CD4-positive, alpha-beta memory T cell (primary cell): ENCODE measurements at places on chromosomes 13 and 19.

- no peak for DNase-seq
These were observed 17.7 kb downstream of the CEACAM8 start for GRCh38 chr19:42577016-42577415.

- DNase-seq = no peak
These were observed 41.9 kb downstream of the ZNF627 start for GRCh38 chr19:11639245-11639601.

GRCh38 chr13:39496506-39496905, 106.5 kb downstream of the LHFPL6 start:
- no peak for DNase-seq

- no peak for DNase-seq
These were observed 4.4 kb downstream of the BCAT2 start for GRCh38 chr19:48806518-48806817.

DNA sequence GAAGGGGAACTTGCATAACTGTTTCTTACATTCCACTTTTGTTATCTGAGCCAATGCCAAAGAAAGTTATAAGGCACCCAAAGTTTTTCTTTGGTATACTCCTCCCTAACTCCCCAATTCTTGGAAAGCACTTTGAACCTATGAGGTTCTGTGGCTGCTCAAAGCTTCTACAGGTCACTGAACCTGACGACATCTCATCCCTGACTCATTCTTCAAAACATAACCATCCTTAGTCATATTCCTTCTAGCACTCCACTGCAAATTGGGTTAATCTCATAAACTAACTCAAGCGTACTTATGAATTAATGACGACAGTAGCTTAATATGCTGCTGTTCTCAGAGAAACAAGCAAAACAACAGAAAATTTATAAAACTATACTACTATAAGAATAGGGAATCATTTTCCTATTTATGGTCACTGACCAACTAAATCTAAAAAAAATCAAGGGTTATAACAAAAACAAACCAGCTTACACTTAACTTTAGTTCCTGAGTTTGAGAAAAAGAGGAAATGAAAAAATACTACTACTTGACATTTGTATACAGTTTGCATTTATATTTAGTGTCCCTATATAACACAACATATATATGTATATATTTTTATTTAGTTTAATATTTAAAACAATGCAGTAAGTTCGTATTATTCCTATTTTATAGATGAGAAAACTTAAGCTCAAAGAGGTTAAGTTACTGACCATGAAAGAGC, 69.1 kb downstream of the CAB39L start:
- no peak for DNase-seq

DNA sequence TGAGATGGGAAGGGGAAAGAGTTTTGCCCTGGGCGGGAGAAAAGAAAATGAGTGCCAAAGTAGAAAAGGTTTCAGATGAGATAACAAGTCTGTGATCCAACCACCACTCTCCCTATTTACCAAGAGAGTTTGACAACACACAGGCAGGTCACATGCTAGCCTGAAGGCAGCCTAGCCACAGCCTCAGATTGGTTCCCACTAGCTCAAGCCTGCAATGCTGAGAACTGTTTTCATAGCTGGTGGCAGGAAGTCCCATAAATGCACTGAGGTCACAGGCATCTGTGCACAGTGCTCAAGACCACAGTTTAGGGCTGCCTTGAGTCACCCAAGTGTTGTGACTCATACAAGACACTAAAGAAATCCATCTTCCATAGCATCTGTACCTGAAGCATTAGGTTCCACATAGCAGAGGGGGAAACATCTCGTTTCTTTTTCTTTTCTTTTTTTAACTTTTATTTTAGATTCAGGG, 18.5 kb upstream of the POP4 start:
- peak; percentile 79 for DNase-seq

DNA sequence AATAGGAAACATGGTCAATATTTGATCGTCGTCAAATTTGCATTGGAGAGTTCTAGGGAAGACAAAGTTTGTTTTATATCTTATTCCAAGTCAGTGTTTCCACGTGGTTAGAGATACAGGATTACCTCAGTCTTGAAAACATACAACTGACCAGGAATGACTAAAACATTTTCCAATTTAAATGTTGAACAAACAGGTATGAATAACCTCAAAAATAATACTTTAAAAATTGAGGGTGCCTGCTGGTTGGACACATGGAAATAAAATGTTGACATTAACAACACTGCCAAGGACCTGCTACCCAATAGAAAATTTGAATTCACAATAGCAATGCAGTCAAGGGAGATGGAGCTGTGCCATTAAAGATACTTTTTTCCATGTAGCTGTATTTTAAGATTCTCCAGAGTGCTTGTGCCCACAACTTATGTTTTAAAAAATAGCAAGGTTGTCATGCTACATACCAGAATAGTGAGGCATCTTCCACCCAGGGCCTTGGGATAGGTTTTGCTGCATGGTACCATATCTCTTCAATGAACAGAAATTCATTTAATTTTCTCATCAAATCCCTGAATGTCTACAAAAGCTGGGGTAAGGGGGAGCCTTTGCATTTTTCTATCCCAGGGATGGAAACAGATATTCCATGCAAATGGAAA, 260.8 kb downstream of the EFNB2 start:
- no peak for DNase-seq

DNA sequence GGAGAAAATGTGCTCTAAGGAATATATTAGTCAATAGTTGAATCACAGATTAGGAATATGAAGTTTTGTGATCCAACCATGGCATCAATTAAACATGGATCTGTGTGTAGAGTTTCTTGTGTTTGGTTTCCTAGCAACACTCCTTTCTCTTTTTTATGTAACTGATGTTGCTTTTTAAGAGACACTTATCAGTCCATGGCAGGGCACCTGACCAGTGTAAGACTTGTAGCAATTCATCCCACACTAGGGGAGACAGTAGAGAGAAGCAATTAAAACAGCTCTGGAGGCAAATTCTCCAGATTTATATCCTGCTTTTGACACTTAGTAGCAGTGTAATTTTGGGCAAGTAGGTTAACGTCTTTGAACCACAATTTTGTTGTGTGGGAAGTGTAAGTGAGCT, 1229.0 kb downstream of the PCDH9 start:
- no peak for DNase-seq

- DNase-seq = peak; percentile 76
These were observed 260.9 kb downstream of the MTUS2 start for GRCh38 chr13:29081036-29081435.
